ENCODE measurements at places on chromosomes 6 and 20.

DNA sequence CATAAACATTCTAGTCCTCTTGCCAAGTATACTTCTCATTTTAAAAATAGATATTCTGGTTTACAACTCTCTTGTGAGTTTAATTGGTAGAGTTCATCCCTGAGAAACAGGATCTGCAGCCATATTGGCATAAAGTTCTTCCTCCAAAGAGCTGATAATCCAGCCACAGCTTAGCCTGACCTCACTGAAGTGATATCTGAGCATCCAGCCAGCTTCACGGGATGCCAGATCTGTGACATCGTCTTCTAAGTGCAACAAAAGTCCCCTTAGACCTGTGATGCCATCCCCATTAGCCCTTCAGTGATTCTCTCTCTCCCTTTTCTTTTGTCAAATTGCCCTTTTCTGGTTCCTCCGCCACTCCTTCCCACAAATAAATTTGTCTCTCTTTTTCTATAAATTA is 180.6 kb upstream of the STXBP5 start:
- DNase-seq, result no peak

GRCh38 chr6:143406673-143407072 is 43.8 kb downstream of the ADAT2 start:
- no peak for DNase-seq

- no peak for DNase-seq
Observed at GRCh38 chr20:4020256-4020655, 4.9 kb upstream of the RNF24 start.

DNA sequence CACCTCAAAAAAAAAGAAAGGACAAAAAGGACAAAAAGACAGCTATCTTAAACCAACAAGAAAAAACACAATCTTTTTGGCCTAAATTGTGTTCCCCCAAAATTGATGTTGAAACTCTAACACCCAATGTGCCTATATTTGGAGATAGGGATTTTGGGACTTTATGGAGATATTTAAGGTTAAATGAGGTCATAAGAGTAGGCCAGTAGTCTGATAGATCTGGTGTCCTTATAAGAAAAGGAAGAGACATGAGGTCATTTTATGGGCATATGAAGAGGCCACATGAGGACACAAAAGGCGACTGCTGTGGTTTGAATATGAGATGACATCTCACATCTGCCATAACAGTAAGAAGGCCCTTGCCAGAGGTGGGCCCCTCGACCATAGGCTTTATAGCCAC is 49.5 kb downstream of the TRIM38 start:
- DNase-seq, result no peak

DNA sequence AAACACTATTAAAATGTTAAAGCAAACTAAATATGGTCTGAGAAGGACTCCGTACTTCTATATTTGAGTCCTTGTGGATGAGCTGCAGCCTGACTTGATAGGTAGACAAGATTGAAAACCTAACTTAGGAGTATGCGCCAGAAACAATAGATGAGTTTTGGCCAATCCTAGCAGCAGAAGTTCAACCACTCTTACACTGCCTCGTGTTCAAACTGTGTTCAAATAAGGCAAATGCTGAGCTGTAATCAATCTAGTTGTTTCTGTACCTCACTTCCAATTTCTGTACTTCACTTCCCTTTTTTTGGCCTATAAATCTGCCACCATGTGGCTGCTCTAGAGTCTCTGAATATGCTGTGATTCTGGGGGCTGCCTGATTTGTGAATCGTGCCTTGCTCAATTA is 13.2 kb upstream of the SERINC1 start:
- DNase-seq, result no peak

DNA sequence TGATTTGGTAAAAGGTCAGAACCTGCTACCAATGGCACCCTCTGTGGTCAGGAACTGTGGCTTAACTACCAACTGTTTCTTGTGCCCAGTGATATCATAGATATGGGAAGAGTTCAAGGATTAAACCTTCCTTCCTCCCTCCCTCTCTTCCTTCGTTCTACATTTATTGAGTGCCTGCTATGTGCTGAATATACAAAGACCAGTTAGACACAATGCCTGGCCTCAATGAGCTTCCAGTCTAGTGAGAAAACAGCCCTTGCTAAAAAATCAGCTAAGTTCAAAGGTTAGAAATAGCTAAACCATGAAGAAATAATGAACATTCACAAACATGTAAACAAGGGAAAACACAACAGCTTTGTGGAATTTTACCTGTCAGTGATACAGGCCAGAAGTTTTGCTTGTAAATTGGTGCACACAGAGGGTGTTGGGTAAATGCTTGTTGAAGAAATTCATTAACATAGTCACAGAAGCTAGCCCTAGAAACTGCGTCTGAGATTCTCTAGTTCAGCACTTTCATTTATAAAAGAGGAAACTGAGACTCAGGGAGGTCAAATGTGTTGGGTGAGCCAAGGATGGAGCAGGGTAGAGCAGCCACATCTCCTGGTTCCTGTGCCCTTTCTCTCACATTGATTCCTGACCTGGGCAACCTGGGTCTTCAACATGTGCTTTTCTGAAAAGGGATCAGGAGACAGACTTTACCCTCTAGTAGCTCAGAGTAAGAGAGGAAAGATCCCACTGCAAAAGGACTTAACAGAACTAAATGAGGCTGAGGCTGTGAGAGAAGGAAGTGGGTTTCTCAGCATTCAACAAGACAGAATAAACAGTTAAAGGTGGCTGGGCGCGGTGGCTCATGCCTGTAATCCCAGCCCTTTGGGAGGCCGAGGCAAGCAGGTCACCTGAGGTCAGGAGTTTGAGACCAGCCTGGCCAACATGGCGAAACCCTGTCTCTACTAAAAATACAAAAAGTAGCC is 14.4 kb upstream of the FOXO3 start:
- no peak for DNase-seq

GRCh38 chr6:113512576-113512975 is 344.6 kb upstream of the MARCKS start:
- no peak for DNase-seq

- DNase-seq, result no peak
Observed at GRCh38 chr6:163340201-163340887, 74.2 kb upstream of the QKI start.

DNA sequence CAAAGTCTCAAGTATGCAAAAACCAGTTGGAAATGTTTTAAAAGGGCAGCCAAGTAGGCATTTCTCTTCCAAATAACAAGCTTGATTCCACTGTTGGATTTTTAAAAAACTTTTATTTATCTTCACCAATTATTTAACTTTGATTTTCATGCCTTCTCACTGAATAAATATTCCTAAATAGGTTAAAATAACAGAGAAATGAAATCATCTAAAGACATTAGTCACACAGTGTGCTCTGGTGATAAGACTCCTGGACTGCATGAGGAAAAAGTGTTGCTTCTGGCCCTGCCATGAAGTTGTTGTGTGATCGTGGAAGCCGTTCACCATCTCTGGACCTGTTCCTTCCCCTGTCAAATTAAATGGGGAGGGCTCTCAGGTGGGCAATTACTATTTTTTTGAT is 33.8 kb upstream of the IGF2R start:
- DNase-seq, result no peak

DNA sequence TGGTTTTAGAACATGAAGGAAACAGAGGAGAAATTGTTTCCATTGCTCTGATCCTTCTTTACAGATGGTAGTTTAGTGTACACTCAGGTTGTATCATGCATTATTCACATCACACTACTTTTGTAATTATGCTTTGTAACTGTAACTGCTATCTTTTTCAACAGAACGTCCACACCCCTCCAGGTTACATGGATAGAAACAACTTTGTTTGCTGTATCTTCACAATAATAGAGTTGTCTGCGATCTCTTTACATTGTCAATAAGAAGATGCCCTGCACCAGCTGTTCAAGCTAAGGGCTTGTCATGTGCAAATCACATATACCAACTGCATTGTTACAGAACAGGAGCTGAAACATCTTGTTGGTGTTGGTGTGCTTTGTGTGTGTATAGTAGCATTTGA is 67.9 kb upstream of the MAP7 start:
- no peak for DNase-seq

GRCh38 chr6:54681987-54682386 is 164.6 kb upstream of the FAM83B start:
- DNase-seq, result no peak

GRCh38 chr6:42314571-42315258 is 97.1 kb upstream of the MRPS10 start:
- DNase-seq, result no peak

DNA sequence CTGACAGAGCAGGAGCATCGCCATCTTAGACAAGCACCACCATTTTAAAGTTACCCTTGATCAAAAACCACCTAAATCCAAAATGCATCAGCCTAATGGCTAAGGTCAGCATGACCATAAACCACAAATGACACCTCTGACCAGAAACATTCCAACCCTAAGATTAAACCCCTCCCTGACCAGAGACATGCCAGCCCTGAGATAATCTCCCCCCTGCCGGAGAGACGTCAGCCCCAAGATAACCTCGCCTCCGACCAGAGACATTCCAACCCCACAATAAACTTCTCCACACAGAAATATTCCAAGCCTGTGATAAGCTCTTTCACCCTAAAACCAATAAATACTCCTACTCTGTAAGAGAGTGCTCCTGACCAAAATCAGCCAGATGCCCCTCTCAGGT is 53.5 kb downstream of the PXDC1 start:
- DNase-seq, result no peak

- DNase-seq, result peak; percentile 68
Observed at GRCh38 chr20:43383026-43383795, 74.5 kb upstream of the SRSF6 start.

- DNase-seq, result no peak
Observed at GRCh38 chr20:14712302-14712739, 374.9 kb upstream of the FLRT3 start.

DNA sequence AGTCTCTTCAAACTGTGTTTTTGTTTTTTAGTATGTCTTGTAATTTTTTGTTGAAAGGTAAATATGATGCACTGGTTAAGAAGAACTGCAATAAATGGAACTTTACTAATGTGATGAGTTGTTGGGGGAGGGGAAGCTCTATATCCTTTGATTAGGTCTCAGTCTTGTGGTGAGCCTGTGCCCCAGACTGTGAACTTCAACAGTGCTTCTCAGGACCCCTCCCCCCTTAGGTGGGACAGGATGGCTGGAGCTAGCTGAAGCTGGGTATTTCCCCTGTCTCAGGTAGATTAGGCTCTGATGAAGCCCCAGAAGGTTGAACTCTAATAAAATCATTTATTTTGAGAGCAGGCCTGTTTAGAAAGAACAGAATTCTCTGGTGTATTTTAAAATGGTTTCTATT is 31.4 kb upstream of the TASP1 start:
- no peak for DNase-seq

GRCh38 chr6:95879856-95880255 is 135.9 kb upstream of the FUT9 start:
- no peak for DNase-seq

DNA sequence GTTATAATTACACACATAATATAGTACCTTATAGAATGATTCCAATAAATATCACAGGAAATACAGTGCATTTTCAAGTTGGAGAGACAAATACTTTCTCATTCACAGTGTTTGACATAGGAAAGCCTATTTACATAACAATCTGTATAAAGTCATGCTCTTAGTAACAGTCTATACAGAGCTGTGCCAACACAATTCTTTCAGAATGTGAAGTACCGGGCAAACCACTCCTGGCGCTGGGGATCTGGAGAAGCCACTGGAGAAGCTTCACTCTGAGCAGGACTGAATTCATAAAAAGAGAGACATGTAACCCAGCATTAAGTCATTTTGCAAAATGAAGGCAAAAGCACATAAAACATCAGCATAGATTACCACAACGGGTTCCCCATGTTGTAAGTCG is 24.9 kb upstream of the MCM9 start:
- no peak for DNase-seq

GRCh38 chr6:78300885-78301284 is 566.5 kb upstream of the IRAK1BP1 start:
- no peak for DNase-seq

DNA sequence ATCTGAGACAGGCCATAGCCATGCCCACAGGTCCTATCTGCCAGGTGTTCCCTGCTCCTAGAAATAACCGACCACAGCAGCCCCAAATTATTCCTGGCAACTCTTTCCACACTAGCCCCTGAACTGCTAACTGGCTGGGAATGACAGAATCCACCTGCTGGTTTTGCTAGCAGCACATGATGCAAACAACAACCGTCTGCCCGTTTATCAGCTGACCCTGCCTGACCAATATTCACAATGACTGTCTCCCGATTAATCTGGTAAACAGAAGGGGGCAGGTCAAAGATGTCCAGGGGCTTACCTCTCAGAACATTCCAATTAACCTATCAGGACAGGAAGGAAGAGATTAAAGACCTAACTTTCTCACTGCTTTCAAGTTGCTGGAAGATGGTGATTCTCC is 101.5 kb downstream of the NRSN1 start:
- DNase-seq, result no peak

GRCh38 chr20:58287638-58288037 is 21.9 kb upstream of the RAB22A start:
- DNase-seq, result no peak

- DNase-seq, result no peak
Observed at GRCh38 chr6:157020398-157020797, 243.2 kb downstream of the ARID1B start.

DNA sequence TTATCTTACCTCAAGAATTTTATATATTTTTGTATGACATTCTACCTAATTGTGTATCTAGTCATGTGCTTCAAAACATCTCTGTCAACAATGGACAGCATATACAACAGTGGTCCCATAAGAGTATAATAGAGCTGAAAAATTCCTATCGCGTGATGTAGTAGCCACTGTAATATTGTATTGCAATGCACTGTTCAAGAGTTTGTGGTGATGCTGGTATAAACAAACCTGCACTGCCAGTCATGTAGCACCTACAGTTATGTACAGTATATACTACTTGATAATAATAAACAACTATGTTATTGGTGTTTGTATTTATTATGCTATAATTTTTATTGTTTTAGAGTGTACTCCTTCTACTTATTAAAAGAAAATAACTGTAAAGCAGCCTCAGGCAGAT is 672.7 kb downstream of the CD109 start:
- DNase-seq, result no peak

- DNase-seq, result no peak
Observed at GRCh38 chr6:93592417-93592816, 173.1 kb upstream of the EPHA7 start.

DNA sequence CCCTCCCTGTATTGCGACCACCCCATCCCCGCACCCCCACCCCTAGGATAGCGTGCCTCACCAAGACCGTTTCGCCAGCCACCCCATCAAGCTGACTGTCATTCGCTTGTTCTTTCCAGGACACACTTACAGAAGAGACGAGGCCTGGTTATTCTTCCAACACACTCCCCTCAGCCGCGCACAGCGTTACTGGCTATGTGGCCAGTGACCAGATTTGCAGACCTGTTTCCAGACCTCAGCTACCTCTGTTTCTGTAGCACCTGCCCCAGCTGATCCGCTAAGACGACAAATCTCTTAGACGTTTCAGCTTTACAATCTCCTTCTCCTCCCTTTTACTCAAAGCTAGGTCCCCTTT is 26.1 kb downstream of the HLA-F start:
- DNase-seq, result no peak

- no peak for DNase-seq
Observed at GRCh38 chr20:18092890-18093289, 35.2 kb upstream of the OVOL2 start.

- DNase-seq, result no peak
Observed at GRCh38 chr6:1215884-1216487, 95.9 kb upstream of the FOXQ1 start.

- DNase-seq, result no peak
Observed at GRCh38 chr6:14075095-14075503, 42.5 kb upstream of the CD83 start.

All from Right ventricle myocardium superior (tissue), 1 donor.